ENCODE measurements at places on chromosomes 5 and 9. TPM values are rescaled to one million over a fixed set of nuclear protein-coding genes. Genes with fewer than 3 reads are reported as not detected.
A peak's percentile ranks its signal among the peaks of the same experiment; 100 is the strongest.

SPINK6 gene
- total RNA-seq, result not detected

MOB3B gene
- 6.9 TPM for total RNA-seq

IL5 gene
- not detected for total RNA-seq

DNA sequence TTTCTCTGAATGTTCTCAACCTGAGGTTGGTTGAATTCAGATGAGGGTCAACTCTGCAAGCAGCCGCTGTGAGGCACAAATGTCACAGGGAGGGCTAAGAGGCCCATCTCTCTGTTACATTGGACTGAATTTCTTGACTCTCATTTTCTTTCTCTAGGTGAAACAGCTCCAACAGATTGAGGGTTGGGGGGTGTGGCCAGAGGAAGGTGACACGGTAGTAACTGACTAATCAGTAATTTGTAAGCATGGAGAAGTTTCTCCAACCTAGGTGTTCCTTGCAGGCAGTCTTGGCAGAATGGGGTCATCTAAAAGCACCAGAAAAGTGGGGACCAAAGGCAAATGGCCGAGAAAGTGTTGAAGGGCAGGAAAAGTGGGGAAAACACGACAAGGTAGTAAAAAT lies 16.8 kb downstream of the CCT5 start:
- no peaks in the 10 kb centered on the region for H3K27me3 ChIP-seq
- peaks cover 28% of the 10 kb centered on the region for H3K36me3 ChIP-seq
- no peaks in the 10 kb centered on the region for H3K4me1 ChIP-seq
- H3K27ac ChIP-seq, result no peak overlapping the region
- no peak for DNase-seq

- H3K4me1 ChIP-seq, result no peaks in the 10 kb centered on the region
- no peaks in the 10 kb centered on the region for H3K36me3 ChIP-seq
- peak; percentile 75 for DNase-seq
- H3K27me3 ChIP-seq, result no peaks in the 10 kb centered on the region
- no peak overlapping the region for H3K4me3 ChIP-seq
- no peak overlapping the region for H3K27ac ChIP-seq
These were observed 473 bp downstream of the IRGM start for GRCh38 chr5:150846654-150847333.

DNA sequence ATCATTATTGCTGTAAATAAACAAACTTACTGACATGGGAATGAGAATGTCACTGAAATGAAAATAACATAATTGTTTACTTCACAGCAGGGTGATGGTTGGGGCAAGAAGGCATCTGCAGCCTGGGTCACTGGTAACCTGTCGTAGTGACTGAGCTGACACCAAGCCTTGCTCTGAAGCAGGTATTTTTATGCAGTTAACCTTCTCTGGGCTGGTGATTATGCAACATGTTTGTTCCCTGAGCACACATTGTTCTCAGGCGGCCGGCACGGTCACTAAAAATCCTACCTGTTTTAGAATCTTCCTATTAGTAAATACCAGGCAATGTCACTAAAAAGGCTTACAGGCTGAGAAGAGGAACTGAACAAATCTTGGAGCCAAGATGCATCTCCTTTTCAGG lies 157.7 kb upstream of the NR3C1 start:
- no peak for DNase-seq
- peaks cover 11% of the 10 kb centered on the region for H3K4me1 ChIP-seq
- H3K27me3 ChIP-seq, result no peaks in the 10 kb centered on the region
- no peak overlapping the region for H3K27ac ChIP-seq
- H3K36me3 ChIP-seq, result no peaks in the 10 kb centered on the region

GRCh38 chr9:98590101-98590500 lies 118.6 kb downstream of the GABBR2 start:
- H3K27ac ChIP-seq, result no peak overlapping the region
- no peak overlapping the region for H3K4me3 ChIP-seq
- no peaks in the 10 kb centered on the region for H3K4me1 ChIP-seq
- H3K27me3 ChIP-seq, result no peaks in the 10 kb centered on the region

DNA sequence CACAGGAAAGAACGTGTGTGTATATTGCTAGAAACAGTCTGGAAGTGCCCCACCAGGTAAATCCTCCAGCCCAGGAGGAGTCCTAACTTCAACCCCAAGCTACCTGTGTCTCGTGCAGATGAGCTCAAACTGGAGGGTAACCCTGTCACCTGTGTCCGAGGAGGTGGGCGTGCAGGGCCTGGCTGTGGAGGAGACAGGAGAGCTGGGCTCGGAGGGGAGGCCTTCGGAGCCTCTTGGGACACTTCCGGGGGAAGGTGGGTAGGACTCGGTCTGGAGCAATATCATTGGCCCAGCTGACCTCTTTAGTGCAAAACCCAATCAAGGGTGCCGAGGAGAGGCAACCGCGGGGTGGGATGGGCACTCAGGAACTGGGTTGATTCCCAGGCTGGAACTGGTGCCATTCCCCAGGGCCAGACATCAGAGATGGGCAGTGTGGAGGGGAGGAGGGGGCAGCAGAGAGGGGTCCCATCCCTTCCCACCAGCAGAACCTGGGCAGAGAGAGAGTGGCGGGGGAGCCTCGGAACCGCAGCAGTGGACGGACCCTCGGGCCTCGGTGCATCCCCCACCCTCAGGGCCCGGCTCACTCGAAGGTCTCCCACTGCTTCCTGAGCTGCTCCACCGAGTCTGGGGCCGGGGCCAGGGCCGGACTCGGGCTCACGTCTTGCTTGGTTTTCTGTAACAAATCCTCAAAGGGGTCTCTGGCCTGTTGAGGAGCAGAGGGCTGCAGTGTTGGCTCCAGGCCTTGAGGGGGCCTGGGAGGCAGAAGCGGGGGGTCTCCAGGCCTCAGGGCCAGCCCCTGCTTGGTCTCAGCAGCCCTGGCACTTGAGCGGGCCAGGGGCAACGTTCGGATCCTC lies 25.1 kb downstream of the CRB2 start:
- H3K4me1 ChIP-seq, result no peaks in the 10 kb centered on the region
- H3K36me3 ChIP-seq, result peaks cover 16% of the 10 kb centered on the region
- no peak overlapping the region for H3K4me3 ChIP-seq
- H3K27ac ChIP-seq, result no peak overlapping the region

All from sigmoid colon (tissue), 7 donors.